Left kidney (tissue), 8 donors: ENCODE measurements at places on chromosomes 5 and 9.

- DNase-seq: no peak
Measured at GRCh38 chr9:8614926-8615440, 815.4 kb upstream of the DMAC1 start.

GRCh38 chr5:95838001-95838520 is 15.5 kb upstream of the GLRX start:
- DNase-seq: no peak

DNA sequence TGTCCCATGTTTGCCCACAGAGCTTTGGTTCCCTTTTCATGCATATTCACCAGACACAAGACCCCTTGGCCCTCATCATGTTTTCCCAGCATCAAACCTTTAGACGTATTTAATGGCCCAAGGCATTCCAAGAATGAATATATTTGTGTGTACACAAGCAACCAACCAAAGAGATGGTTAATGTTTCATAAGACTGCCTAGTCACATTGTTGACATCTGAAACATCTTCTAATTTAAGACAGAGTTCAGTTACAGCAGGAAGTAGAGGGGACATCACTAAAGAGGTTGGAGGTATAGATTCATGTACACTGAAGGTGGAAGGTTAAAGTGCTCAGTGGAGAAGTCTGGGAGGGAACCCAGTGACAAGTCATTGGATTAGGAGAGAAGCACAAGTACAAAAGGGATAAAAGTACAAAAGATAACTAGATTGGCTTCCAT is 49.1 kb downstream of the SUSD1 start:
- peak; percentile 74 for DNase-seq

DNA sequence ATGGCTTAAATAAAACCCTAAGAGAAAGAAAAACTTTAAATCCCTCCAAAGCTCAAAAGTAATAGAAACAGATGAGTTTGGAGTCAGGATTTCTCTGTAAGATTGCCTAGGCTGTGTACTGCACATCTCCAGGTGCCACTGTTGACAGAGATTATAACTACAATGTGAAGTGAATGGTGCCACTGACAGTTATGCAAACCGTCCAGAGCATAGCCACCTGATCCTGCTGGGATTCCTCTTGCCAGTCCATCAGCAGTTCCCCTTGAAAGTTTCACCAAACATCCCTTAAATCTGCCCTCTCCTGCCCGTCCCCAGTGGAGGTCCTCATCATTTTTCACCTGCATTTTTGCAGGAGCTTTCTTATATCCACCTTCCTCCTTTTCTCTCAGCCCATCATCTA is 42.5 kb downstream of the FXN start:
- no peak for DNase-seq

DNA sequence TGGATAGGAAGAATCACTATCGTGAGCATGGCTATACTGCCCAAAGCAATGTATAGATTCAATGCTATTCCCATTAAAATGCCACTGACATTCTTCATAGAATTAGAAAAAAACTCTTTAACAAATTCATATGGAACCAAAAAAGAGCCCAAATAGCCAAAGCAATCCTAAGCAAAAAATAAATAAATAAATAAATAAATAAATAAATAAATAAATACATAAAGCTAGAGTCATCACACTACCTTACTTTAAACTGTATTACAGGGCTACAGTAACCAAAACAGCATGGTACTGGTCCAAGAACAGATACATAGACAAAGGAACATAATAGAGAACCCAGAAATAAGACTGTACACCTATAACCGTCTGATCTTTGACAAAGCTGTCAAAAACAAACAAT is 180.4 kb upstream of the CDKN2B start:
- DNase-seq: no peak
